ENCODE measurements at places on chromosomes 6 and 20.
A peak's percentile ranks its signal among the peaks of the same experiment; 100 is the strongest.

- no peak for DNase-seq
Measured at GRCh38 chr6:42745083-42745639, 742 bp downstream of the TBCC start.

DNA sequence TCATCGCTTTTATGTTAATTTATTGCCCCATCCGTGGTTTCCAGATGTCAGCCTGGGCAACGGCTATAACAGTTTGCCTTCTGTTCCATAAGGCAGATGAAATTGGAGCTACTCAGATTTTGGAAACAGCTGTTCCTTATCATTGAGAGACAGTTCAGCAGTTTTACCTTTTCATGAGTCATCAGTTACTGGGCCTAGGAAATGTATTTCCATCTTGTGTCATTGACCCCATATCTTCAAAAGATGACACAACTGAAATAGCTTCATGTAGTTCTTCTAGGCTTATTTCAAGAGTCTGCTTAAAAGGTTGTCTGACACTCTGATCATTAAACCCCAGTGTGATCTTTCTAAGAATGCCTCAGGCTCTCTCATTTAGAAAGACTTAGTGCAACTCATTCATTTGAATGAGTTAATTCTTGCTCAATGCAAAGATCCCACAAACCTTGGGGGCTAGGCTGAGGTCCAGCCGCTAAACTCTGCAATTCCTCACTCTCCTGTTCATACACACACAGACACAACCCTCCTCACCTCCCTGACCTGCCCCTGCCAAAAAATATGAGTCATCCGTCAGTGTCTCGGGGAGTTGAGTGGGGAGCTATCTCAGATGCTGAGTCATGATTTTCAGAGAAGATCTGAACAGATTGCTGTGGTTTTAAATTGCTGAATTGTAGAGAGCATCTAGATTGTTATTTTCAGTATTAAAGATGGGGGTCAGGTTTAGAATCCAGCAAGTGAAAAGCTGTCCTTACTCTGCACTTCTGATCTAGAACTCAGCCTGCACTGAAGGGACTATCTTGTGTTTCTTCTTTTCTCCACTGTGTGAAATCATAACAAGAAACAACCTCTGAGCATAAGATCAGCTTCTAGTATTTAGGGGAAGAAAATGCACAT lies 61.8 kb downstream of the RPP40 start:
- no peak for DNase-seq

- no peak for DNase-seq
Measured at GRCh38 chr20:48295445-48295903, 510.2 kb upstream of the SULF2 start.

- peak; percentile 77 for DNase-seq
Measured at GRCh38 chr6:26021350-26022131, 58.9 kb downstream of the TRIM38 start.

- no peak for DNase-seq
Measured at GRCh38 chr6:57085471-57085870, 4.5 kb upstream of the ZNF451 start.

GRCh38 chr20:36542516-36543183 lies 1.3 kb downstream of the MYL9 start:
- no peak for DNase-seq

- no peak for DNase-seq
Measured at GRCh38 chr20:38932457-38933120, 6.4 kb downstream of the FAM83D start.

DNA sequence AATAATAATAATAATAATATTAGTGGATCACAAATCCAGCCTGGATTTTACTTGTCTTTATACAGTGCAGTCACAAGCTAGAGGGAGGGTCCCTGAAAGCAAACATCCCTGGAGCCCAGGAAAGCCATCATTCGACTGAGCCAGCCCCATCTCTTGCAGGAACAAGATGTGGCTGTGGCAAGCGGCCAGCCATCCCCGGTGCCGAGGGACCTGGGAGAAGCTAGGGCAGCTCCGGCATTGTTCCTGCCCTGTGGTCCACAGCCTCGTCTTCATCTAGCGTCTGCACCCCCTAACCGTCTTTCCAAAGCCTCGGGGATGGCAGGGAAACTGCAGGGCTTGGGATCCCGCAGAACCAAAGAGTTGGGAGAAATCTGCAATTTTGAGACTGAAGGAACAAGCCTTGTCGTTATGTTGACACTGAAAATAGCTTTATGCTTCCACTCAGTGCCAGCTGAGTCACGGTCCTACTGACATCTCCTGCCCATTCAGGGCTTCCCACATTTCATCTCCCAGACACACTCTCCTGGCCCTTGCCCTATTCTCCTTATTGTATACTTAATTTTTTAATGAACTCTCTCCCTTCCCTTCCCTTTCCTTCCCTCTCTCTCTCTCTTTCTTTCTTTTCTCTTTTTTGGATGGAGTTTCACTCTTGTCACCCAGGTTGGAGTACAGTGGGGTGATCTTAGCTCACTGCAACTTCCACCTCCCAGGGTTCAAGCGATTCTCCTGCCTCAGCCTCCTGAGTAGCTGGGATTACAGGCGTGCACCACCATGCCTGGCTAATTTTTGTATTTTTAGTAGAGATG lies 62.5 kb upstream of the ZNFX1 start:
- DNase-seq: no peak

GRCh38 chr20:42005211-42005610 lies 387.0 kb upstream of the CHD6 start:
- no peak for DNase-seq

DNA sequence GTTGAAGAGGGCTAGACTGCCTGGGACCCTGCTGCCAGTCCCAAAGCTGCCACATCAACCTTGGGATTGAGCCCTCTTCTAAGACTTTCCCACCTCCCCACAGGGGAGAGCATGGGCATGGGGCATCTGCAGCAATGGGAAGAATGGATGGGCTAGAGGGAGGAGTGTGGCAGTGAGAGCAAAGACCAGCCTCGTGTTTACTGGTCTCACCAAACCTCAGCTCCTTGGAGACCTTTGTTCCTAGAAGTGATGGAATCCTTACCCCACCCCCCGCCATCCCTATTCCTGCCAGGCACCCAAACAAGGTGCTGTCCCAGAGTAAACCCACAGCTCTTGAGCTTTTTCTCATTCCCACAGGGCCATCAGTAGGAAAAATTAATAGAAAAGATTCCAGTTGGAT lies 20.0 kb upstream of the ARMC12 start:
- no peak for DNase-seq

Data from esophagus squamous epithelium (tissue), 5 donors.